ENCODE measurements at places on chromosomes 11 and 22.

DNA sequence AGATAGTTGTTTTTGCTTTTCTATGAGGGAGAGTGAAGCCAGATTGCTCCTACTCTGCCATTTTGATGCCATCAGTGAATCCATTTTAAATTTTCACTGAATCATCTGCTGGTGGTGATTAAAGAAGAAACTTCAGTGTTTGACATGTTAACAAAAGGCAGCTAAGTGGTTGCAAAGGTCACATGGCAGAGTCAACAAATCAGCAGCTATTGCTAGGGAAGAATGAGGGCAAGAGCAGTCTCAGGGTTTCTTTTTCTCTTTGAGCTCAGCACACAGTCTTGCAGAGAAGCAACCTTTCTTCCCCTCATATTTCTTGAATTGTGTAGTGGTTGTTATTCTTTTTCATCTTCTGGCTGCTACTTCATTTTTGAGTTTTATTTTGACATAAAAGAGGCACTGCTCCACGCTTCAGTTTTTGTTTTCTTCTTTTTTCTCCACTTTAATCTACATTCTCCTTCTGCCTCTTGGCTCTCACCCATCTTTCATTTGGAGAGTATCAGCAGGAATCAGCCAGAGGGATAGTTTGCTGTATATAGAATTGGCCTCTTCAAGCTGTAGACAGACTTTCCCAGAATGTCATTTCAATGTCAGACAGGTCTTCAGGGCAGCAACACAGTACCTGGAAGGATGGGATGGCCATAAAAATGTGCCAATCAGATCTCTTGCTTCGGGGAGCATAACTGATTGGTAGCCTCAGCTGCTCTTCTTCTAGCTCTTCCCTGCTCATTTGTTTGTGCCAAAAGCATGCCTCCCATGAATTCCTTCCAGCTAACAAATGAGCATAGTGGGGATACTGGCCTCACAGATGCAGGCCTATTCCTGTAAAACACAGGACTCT, 153.9 kb downstream of the TRPC6 start:
- no peak for DNase-seq

GRCh38 chr11:28514391-28514790, 406.2 kb downstream of the METTL15 start:
- no peak for DNase-seq

- no peak for DNase-seq
Measured at GRCh38 chr11:26297189-26297975, 34.5 kb upstream of the ANO3 start.

DNA sequence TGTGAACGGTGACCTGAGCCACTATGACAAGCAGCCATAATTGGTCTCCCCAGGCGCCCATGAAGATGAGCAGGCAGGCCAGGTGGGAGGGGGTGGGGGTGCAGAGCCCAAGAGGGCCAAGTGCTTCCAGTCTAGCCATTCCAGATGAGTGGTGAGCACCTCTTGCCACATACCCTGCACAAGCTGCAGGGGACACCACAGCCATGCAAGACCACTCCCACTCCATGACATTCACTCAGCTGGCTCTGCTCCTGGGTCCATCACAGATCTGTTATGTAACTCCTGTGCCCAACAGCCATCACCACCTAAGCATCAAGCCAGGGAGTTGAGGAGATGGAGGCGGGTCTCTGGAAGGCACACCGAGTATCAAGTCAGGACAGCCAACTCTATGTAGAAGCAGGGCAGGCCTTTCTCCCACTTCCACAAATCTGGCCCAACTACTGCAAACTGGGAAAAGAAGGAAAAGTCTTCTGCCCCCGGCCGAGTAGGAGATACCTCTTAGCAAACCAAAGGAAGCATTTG, 8.4 kb downstream of the TMEM184B start:
- DNase-seq = no peak

DNA sequence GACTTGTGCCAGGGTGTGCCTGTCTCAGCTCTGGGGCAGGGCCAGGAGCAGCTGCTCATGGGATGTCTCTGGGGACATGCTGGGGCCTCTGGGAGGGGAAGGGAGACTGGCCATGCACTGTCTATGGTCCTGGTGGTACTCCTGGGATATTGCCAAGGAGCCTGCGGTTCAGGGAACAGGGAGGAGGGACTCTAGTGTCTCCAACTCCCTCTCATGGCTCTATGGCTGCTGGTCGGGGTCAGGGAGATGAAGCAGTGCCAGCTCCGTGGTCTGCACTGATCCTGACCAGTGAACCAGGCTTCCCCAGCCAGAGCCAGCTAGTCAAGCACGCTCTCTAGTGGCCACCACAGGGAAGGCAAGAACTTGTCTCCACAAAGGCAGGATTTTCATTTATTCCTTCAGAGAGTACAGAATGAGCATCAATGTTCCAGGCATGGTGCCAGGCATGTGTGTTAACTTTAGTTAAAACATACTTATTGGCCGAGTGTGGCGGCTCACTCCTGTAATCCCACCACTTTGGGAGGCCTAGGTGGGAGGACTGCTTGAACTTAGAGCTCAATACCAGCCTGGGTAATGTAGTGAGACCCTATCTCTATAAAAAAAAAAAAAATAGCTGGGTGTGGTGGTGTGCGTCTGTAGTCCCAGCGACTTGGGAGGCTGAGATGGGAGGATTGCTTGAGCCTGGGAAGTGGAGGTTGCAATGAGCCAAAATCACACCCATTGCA, 2.5 kb upstream of the BEST1 start:
- DNase-seq = peak; percentile 81

DNA sequence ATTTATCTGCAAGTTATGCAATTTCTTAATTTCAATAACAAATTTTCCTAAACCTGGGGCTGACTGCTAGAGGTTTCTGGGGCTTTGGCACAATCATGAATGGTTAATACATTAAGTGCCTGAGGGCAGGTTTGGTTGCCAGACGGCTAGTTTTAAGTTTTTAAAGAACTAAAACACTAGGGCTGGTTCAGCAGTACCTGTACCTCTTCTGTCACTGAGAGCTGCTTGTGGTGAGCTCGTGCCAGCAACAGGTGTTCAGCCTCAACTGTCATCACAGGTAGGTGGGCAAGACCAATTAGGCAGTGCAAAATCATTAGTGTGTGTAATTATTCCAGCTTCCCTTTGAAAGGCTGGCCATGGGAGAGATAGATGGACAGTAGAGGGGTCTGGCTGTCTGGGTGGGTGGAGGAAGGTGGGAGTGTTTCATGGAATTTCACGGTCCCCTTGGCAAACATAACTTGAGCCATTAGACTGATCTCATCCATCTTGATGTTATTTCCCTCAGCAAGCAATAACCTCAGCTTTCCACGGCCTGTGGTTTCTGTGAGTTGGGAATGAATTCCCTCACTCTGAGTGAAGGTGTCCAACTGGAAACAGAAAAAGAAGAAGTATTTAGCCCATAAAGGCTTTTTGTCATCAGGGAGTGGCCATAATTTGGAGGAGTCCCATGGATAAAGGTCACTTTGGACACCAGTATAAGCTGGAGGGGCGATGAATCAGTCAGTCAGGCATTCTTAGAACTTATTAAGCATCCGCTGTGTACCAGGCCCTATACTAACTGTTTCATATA, 114.8 kb downstream of the SNX19 start:
- no peak for DNase-seq

Measured in activated T-cell treated with anti-CD3 and anti-CD28 coated beads, Interleukin-2, amount 50 U/mL, for 48 hours (primary cell).